ENCODE measurements at places on chromosomes 5 and 9.

GRCh38 chr9:7375013-7375511 lies 424.5 kb downstream of the DMAC1 start:
- DNase-seq = no peak

- no peak for DNase-seq
Observed at GRCh38 chr5:118762291-118762690, 226.1 kb downstream of the DTWD2 start.

- no peak for DNase-seq
Observed at GRCh38 chr5:154320224-154321089, 125.3 kb upstream of the SAP30L start.

GRCh38 chr5:141172381-141173204 lies at the start of gene PCDHB7:
Gene PCDHB7, plus strand, starts transcription at chr5:141172644. Its CDS starts 192 bp downstream, at chr5:141172836.
- no peak for DNase-seq

GRCh38 chr5:135065306-135066265 lies 31.6 kb upstream of the PITX1 start:
- no peak for DNase-seq

- peak; percentile 46 for DNase-seq
Observed at GRCh38 chr5:157214861-157215513, 34.3 kb downstream of the ITK start.

DNA sequence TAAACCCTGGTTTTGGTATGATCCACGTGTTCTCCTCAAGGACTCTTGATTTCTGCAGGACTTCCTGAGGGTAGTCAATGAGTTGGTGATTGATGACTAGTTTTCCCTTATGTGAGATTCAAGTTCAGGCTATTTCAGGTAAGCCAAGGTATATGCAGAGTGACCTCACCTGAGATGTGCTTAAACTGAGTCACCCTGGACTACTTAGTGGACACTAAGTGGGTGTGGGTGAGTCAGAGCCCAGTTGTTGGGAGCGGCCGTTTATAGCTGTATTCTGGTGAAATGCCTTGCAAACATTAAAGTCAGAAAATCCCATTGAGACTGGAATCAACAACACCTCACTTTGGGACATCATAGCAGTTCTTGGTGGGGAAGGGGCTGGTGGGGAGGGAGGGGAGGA lies 62.9 kb downstream of the SLC28A3 start:
- DNase-seq = no peak

GRCh38 chr9:120951960-120952618 lies 25.5 kb upstream of the TRAF1 start:
- DNase-seq = no peak

- DNase-seq = no peak
Observed at GRCh38 chr5:155103146-155103545, 89.6 kb downstream of the KIF4B start.

- peak; percentile 34 for DNase-seq
Observed at GRCh38 chr9:121213136-121213806, 11.6 kb upstream of the RAB14 start.

- DNase-seq = no peak
Observed at GRCh38 chr5:152572812-152573211, 167.7 kb upstream of the NMUR2 start.

DNA sequence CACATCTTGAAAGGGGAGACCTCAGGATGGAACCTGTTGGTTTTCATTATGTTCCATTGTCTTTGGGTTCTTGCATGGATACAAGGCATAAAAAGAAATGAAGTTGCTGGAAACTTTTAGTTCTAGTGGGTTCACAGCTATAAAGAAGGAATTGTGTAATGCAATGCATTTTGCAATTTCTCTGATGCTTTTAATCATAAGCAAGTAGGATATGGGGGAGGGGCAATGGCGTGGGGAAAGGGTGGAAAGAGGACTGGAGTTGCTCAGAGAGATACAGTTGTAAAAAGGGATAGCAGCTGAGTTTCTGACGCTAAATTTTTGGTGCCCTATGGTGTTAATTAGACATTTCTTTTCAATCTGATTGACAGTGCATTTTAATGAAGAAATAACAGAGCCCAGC lies 88.6 kb upstream of the FANCC start:
- DNase-seq = no peak

DNA sequence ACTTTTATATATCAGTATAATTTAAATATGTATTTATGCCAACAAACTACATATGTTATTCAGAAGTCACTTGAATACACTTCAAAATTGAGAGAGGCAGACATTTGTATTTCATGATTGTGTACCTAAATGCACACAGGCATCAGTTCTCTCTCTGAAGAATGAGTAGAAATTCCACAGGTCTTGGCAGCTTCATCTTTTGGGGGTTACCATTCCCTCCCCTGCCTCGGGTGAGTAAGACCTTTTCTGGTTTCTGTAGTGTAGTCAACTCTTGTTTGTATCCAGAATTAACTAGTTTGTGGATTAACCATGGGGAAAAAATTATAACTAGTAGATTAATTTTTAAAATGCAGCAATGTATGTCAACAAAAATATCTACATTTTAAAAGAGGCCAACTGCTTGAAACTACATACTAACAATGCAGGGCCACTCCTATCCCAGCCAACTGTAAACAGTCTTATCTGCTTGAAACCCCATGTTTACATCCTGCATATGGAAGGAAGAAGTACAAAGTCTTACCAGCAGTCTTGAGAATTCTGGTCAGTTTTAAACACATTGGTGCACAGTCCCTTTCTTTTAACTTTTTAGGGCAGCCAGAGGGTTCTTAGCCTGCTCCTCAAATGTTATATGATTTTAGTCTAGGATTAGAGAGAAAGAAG lies 339.6 kb upstream of the KIF2A start:
- no peak for DNase-seq

DNA sequence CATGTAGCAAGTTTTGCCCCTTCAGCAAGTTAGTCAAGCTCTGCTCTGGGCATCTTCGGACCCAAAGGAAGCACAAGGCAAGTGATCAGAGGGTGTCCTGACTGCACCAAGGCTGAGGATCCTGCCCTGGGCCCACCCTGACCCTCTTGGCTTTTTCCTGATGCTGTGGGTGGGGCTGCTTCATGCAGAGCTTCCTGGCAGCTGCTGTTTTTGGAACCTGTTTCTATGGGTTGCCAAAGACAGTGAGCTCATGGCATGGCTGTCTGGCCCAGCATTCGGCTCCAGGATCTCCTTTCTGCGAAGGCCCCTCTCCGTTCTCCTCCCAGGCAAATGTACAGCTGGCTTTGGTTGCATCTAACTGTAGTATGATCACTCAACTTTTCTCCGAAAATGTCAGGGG lies 497.9 kb downstream of the ARHGEF28 start:
- DNase-seq = no peak

- no peak for DNase-seq
Observed at GRCh38 chr5:154483654-154484392, 5.8 kb upstream of the HAND1 start.

DNA sequence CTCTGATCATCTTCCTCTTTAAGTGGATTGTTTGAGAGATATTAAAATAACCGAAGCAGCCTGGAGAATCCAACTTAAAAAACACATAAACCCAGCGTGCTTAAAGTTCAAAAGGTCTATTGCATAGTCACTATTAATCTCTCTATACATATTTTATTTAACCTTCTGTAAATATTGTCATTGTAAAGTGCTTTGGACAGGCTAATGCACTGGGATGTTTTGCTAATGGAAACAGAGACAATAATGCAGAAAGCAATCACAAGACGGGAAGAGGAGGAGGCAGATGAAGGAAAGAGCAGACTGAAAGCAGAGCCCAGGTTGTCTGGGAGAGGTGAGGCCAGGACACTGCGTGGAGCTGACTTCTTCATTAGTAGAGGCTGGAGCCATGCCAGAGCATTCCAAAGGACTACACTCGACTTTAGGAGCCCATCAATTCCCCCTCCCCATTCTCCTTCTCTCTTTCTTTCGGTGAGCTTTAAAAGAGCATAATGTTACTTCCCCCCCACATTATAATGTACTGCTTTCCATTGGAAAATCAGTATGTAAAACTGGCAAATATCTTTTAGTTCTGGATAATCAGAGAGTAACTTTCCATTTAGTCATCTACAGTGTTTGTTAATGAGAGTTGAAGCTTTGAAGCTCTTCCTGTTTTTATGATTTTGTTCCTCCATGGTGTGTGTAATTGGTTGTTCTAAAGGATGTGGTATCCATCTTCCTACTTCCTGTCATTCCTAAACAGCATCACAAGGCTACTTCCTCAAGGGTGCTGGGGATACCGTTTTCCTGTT lies 307.3 kb upstream of the MPDZ start:
- no peak for DNase-seq

DNA sequence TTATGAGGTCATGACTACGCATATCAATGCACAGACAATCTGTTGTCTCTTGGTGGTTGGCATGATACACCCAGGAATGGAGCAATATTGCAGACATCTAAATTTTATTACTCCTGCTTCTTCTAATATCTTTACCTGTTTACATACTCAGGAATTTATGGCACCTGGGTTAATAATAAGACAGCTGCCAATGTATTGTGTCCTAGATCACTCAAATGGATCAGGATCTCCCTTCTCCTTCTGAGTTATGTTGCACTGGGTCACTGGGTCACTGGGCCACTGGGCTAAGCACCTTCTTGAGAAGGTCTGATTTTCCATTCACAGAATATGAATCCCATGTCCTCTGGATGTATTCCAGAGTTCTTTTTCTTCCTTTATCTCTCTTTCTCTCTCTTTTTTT lies 41.8 kb downstream of the CCL28 start:
- DNase-seq = no peak

- no peak for DNase-seq
Observed at GRCh38 chr5:72790186-72790585, 26.3 kb upstream of the TNPO1 start.

- DNase-seq = no peak
Observed at GRCh38 chr9:116736399-116737151, 49.5 kb downstream of the TRIM32 start.

DNA sequence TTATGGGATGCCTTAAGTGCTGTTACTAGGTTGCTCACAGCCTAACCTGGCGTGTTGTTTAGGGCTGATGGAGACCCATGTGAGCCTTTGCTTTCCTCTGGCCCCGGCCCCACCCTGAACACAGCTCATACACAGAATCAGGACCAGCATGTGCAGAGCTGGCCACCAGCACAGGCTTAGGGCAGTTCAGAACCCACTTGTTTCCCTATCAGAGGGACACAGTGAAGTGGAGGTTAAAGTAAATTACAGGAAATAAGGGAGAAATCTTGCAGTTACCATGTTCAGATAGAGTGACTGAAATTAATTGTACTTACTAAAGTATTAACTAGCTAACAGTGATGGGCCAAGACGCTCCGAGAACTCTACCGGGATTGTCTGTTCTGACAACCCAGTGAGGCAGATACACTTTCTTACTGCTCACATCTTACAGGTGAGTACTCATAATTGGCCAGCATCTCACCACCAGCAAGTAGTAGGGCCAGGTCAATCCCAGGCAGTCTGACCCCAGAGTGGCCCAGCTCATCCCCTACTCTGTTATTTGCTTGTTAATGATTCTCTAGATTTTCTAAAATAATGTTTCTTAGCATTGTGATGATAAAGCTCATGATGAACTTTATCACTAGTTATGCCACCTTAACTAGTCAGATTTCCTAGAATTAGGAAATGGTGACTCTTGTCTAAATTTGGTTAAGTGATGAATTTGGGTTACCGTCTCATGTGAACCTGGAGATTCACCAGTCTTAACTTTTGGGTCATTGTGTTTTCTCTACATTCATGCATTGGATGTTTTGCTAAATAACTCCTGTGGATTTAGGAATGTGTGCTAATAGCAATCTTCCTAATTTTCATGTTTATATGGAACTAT lies 15.4 kb downstream of the CCT5 start:
- no peak for DNase-seq
